ENCODE measurements at places on chromosomes 6 and 20. TPM values are rescaled to one million over a fixed set of nuclear protein-coding genes. Genes with fewer than 3 reads are reported as not detected.

Gene PRSS35
- 26.6 TPM for total RNA-seq

Gene APCDD1L
- not detected for total RNA-seq

Gene BTN1A1
- total RNA-seq: not detected

Gene UBD
- total RNA-seq: not detected

Gene INSM1
- total RNA-seq: 332 TPM

Gene FOXF2
- total RNA-seq: 0.71 TPM

Gene ANGPT4
- total RNA-seq: 0.22 TPM

GRCh38 chr20:42007251-42007650 lies 389.1 kb upstream of the CHD6 start:
- H3K27ac ChIP-seq: no peak overlapping the region
- H3K4me1 ChIP-seq: no peaks in the 10 kb centered on the region
- no peaks in the 10 kb centered on the region for H3K27me3 ChIP-seq
- peaks cover 8% of the 10 kb centered on the region for H3K36me3 ChIP-seq
- no peak for DNase-seq

- H3K4me1 ChIP-seq: peaks cover 4% of the 10 kb centered on the region
- peaks cover 6% of the 10 kb centered on the region for H3K27me3 ChIP-seq
- H3K27ac ChIP-seq: no peak overlapping the region
- peaks cover 10% of the 10 kb centered on the region for H3K36me3 ChIP-seq
Observed at GRCh38 chr20:2838170-2838797, 2.2 kb downstream of the PCED1A start.

DNA sequence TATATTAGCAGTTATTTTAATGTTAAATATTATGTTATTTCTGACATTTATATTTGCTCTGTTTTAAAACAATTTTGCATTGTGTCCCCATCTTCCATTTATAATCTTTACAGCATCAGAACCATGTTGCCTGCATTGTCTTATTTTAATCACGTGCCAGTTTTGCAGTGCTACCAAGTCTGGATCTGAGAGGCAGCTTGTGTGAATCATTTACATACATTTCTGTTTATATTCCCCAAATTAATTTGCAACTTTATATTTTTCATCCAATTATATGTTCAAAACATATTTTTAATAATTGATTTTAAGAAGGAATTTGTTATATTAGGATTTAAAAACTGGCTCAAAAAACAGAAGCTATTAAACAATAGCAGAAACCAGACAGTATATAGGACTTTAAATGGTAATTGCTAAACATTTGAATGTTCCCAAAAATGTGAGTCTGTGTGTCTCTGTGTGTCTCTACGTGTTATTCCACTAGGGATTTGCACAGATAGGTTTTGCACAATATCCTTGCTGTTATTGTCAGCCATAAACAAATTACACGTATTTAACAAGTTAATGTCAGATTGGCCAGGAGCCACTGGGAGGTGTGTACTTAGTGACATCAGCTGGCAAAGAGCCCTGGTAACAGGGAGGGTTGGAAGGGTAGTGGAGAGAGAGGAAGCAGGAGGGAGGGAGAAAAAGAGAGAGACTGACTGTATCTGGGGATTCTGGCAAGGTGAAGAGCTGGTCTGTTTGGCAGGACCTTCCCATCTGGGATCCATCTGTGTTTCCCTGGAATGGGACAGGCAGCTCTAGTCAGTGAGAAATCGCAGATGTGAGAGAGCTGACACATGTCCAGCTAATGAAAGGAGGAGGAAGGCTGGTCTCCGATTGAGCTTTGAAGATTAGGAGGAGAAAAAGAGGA lies 72.1 kb downstream of the CBFA2T2 start:
- peak overlapping the region; percentile 99 for H3K27ac ChIP-seq
- peaks cover 33% of the 10 kb centered on the region for H3K4me1 ChIP-seq
- peaks cover 7% of the 10 kb centered on the region for H3K27me3 ChIP-seq
- H3K4me3 ChIP-seq: peak overlapping the region; percentile 95

- no peaks in the 10 kb centered on the region for H3K36me3 ChIP-seq
- no peaks in the 10 kb centered on the region for H3K27me3 ChIP-seq
- no peak overlapping the region for H3K4me3 ChIP-seq
Observed at GRCh38 chr6:132153221-132153898, 202.2 kb upstream of the CCN2 start.

GRCh38 chr6:109295109-109295773 lies 87.0 kb downstream of the CD164 start:
- H3K27ac ChIP-seq: no peak overlapping the region
- H3K4me3 ChIP-seq: no peak overlapping the region
- H3K4me1 ChIP-seq: peaks cover 36% of the 10 kb centered on the region
- H3K27me3 ChIP-seq: peaks cover 7% of the 10 kb centered on the region
- no peak for DNase-seq

- no peak overlapping the region for H3K27ac ChIP-seq
- no peaks in the 10 kb centered on the region for H3K36me3 ChIP-seq
- H3K4me1 ChIP-seq: no peaks in the 10 kb centered on the region
- DNase-seq: no peak
- H3K4me3 ChIP-seq: no peak overlapping the region
- no peaks in the 10 kb centered on the region for H3K27me3 ChIP-seq
Observed at GRCh38 chr6:11140056-11140455, 28.5 kb upstream of the ERVFRD-1 start.

- peaks cover 3% of the 10 kb centered on the region for H3K27me3 ChIP-seq
- no peak overlapping the region for H3K27ac ChIP-seq
- H3K4me3 ChIP-seq: no peak overlapping the region
- H3K36me3 ChIP-seq: no peaks in the 10 kb centered on the region
- DNase-seq: no peak
Observed at GRCh38 chr20:1631309-1632151, 11.7 kb upstream of the SIRPB1 start.

DNA sequence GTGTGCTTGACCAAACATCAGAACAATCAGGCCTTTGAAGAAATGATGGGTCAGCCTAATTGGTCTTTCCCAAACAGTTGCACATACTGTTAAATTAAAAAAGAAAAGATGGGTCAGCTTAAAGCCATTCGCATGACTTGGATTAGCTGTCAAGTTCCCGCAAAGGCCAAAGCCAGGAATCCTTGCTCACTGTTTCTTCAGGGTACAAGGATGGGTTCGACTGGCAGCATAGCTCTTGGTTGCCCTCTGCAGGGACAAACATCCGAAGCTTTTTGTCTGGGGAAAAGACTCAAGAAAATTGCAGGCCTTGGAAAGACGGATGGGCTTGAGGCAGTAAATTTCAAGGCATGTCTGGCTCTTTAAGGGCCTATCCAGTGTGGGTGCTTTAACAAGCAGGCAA lies 168.0 kb downstream of the HDGFL1 start:
- no peak overlapping the region for H3K27ac ChIP-seq
- no peaks in the 10 kb centered on the region for H3K27me3 ChIP-seq
- peaks cover 9% of the 10 kb centered on the region for H3K4me1 ChIP-seq

DNA sequence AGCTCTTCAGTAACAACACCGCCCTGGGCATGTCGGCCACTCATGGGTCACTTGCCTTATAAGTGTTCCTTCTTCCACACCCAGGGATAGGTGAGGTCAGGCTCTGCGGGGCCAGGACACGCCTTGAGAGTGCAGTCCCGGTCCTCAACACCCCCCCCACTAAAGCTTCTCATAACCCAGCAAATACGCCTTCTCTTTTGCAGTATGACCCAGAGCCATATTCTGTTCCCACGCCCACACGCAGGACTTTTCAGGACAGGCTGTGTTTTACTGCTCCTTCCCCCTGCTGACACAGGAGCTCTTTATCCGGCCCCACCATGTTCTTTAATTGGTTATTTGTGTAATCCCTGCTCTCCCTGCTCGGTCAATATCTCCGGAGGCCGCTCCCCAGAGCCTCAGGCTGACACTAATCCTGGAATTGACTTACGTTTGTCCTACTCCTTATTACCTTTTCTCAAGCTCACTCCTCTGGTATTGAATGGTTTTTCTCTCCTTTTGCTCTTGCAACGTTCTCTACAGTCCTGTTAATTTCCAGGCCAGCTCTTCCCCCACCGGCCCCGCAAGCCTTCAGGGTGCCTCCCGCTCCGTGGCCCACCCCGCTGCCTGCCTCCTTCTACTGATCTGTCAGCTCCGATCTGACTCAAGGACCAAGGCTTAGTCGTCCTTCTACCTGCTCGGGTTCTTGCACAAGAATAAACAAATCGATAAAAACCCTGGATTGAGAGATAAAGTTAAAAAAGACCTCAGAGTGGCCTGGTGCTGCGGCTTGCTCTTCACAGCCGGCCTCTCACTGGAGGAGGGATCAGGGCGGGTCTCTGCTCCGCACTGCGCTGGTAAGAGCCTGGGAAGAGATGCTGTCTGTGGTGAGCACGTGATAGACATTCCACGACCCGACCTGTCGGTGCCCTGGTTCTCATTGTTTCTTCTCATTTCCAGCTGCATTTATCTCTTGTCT lies 357.5 kb downstream of the ZFAND3 start:
- H3K27ac ChIP-seq: peak overlapping the region; percentile 85
- no peak for DNase-seq
- peaks cover 2% of the 10 kb centered on the region for H3K27me3 ChIP-seq
- H3K36me3 ChIP-seq: no peaks in the 10 kb centered on the region
- H3K4me3 ChIP-seq: peak overlapping the region; percentile 49

GRCh38 chr6:41426438-41426851 lies 91.0 kb downstream of the NCR2 start:
- no peak overlapping the region for H3K27ac ChIP-seq
- no peak for DNase-seq
- peaks cover 5% of the 10 kb centered on the region for H3K36me3 ChIP-seq
- H3K27me3 ChIP-seq: peaks cover 4% of the 10 kb centered on the region
- peaks cover 5% of the 10 kb centered on the region for H3K4me1 ChIP-seq

- H3K27ac ChIP-seq: no peak overlapping the region
- no peak overlapping the region for H3K4me3 ChIP-seq
- no peak for DNase-seq
- H3K27me3 ChIP-seq: no peaks in the 10 kb centered on the region
Observed at GRCh38 chr6:12331474-12331873, 41.3 kb downstream of the EDN1 start.

DNA sequence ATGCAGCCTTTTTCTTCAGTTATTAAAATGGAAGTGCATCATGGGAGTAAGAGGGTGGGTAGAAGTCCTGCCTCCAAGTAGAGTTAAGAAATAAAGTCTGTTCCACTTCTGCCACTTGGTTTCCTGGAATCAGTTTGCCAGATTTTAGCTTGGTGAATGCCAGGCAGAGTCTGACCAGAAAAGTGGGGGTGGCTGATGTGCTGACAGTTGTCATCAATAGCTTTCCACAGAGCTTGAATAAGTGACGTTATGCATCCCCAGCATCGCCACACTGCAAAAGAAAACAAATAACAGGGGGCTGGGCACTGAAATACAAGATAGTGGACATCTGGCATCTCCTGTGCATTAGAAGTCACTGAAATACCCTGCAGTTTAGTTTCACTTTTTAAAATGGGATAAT lies 30.8 kb upstream of the CEP162 start:
- H3K27ac ChIP-seq: no peak overlapping the region
- H3K4me1 ChIP-seq: peaks cover 19% of the 10 kb centered on the region
- DNase-seq: no peak
- no peaks in the 10 kb centered on the region for H3K27me3 ChIP-seq

DNA sequence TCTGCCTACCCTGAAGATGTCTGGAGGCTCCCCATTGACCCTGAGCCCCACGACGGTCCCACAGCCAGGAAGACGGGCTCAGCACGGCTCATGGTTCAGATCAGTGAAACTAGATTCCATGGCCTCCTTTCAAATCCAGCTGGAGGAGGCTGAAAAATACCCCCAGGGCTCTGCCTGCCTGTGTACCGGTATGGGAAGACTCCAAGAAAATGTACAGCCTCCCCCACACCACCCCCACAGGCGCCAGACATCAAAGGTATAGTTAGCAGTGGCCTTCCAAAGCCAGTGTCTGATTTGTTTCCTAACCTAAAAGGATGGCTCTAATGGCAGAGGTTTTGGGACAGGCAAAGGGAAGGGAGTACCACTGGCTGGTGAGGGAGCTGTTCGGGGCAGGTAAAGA lies 86.2 kb upstream of the SNAP25 start:
- no peak overlapping the region for H3K4me3 ChIP-seq
- H3K4me1 ChIP-seq: peaks cover 2% of the 10 kb centered on the region
- H3K27ac ChIP-seq: no peak overlapping the region
- no peaks in the 10 kb centered on the region for H3K27me3 ChIP-seq
- no peaks in the 10 kb centered on the region for H3K36me3 ChIP-seq

GRCh38 chr20:10347086-10347880 lies 86.7 kb downstream of the MKKS start:
- H3K27me3 ChIP-seq: no peaks in the 10 kb centered on the region
- peaks cover 1% of the 10 kb centered on the region for H3K4me1 ChIP-seq
- H3K4me3 ChIP-seq: no peak overlapping the region
- H3K27ac ChIP-seq: no peak overlapping the region
- no peak for DNase-seq

GRCh38 chr6:129130106-129130505 lies 247.2 kb downstream of the LAMA2 start:
- no peak overlapping the region for H3K4me3 ChIP-seq
- no peaks in the 10 kb centered on the region for H3K4me1 ChIP-seq
- H3K27ac ChIP-seq: no peak overlapping the region
- H3K27me3 ChIP-seq: no peaks in the 10 kb centered on the region

- no peak for DNase-seq
- H3K4me1 ChIP-seq: no peaks in the 10 kb centered on the region
- H3K27me3 ChIP-seq: no peaks in the 10 kb centered on the region
- H3K4me3 ChIP-seq: no peak overlapping the region
- no peaks in the 10 kb centered on the region for H3K36me3 ChIP-seq
Observed at GRCh38 chr6:81265106-81265505, 487.4 kb downstream of the TENT5A start.

GRCh38 chr6:34534146-34534545 lies 22.0 kb downstream of the SPDEF start:
- H3K36me3 ChIP-seq: peaks cover 5% of the 10 kb centered on the region
- no peak for DNase-seq
- H3K4me1 ChIP-seq: peaks cover 10% of the 10 kb centered on the region
- no peak overlapping the region for H3K27ac ChIP-seq

GRCh38 chr6:138533667-138534066 lies 34.4 kb upstream of the NHSL1 start:
- peaks cover 32% of the 10 kb centered on the region for H3K4me1 ChIP-seq
- no peak for DNase-seq
- H3K27me3 ChIP-seq: no peaks in the 10 kb centered on the region
- H3K36me3 ChIP-seq: no peaks in the 10 kb centered on the region
- H3K27ac ChIP-seq: no peak overlapping the region

DNA sequence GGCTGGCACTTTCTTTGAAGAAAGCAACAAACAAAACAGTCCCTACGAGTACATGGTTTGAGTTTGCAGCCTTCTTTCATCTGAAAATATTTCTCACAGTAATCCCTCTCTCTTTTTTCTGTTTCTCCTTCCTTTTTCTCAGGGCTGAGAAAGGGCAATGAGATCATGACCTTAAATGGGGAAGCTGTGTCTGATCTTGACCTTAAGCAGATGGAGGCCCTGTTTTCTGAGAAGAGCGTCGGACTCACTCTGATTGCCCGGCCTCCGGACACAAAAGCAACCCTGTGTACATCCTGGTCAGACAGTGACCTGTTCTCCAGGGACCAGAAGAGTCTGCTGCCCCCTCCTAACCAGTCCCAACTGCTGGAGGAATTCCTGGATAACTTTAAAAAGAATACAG lies 80.7 kb upstream of the CLDN20 start:
- H3K27me3 ChIP-seq: peaks cover 5% of the 10 kb centered on the region
- peak overlapping the region; percentile 62 for H3K27ac ChIP-seq
- no peaks in the 10 kb centered on the region for H3K36me3 ChIP-seq
- H3K4me3 ChIP-seq: no peak overlapping the region
- peaks cover 14% of the 10 kb centered on the region for H3K4me1 ChIP-seq

Measured in glutamatergic neuron (in vitro differentiated cells).